A549 treated with Mapracorat at 1 μM for 4 hours (cell line): ENCODE measurements at places on chromosomes 7 and 10. TPM values are rescaled to one million over a fixed set of nuclear protein-coding genes. Genes with fewer than 3 reads are reported as not detected.

Gene TLX1
- not detected in 5 replicates for total RNA-seq

Gene SLC18A3
- not detected in 5 replicates for total RNA-seq

Gene SLC39A12
- not detected in 5 replicates for total RNA-seq

Gene NEURL1
- 0.52 to 0.87 TPM (median 0.62 TPM) in 5 replicates for total RNA-seq

Gene AKR1C4
- total RNA-seq = 0.15 to 0.25 TPM (median 0.21 TPM) in 4 of 5 replicates, not detected in the other

Gene ATOH7
- total RNA-seq = 0.12 to 0.27 TPM (median 0.17 TPM) in 4 of 5 replicates, not detected in the other

Gene EN2
- 0.54 to 1.1 TPM (median 0.86 TPM) in 5 replicates for total RNA-seq

Gene CEP55
- total RNA-seq = 57.5 to 72.2 TPM (median 65.1 TPM) in 5 replicates

Gene OR13A1
- not detected in 5 replicates for total RNA-seq

Gene ASB4
- 0.13 to 0.36 TPM (median 0.22 TPM) in 5 replicates for total RNA-seq

Gene GFRA1
- total RNA-seq = 8.5 to 11.6 TPM (median 9.8 TPM) in 5 replicates

Gene GPR15LG
- total RNA-seq = not detected in 5 replicates

Gene NODAL
- total RNA-seq = not detected in 5 replicates

Gene DLG5
- total RNA-seq = 31.3 to 35.5 TPM (median 34.5 TPM) in 5 replicates

Gene COL1A2
- total RNA-seq = not detected in 5 replicates

Gene HKDC1
- total RNA-seq = 8.7 to 13.7 TPM (median 10.3 TPM) in 5 replicates

Gene PON3
- 30.2 to 41.2 TPM (median 36.7 TPM) in 5 replicates for total RNA-seq

Gene HMX2
- 0.08 to 0.23 TPM (median 0.14 TPM) in 4 of 5 replicates, not detected in the other for total RNA-seq

Gene SPDYE5
- not detected in 5 replicates for total RNA-seq

Gene MYPN
- total RNA-seq = 2.2 to 3.0 TPM (median 2.3 TPM) in 5 replicates

Gene NPFFR1
- 0.02 TPM in 1 of 5 replicates, not detected in the others for total RNA-seq

Gene CTAGE4
- 0.05 TPM in 1 of 5 replicates, not detected in the others for total RNA-seq

Gene DNAJC2
- 38.4 to 44.8 TPM (median 40.4 TPM) in 5 replicates for total RNA-seq

Gene TMEM72
- total RNA-seq = not detected in 5 replicates

Gene KCNH2
- total RNA-seq = 1.6 to 2.2 TPM (median 2.0 TPM) in 5 replicates

Gene CHRM2
- not detected in 5 replicates for total RNA-seq

Gene TMEM213
- not detected in 5 replicates for total RNA-seq

Gene OR2A42
- not detected in 5 replicates for total RNA-seq

Gene PGAM2
- total RNA-seq = not detected in 5 replicates

Gene COL17A1
- total RNA-seq = 1.5 to 3.0 TPM (median 1.7 TPM) in 5 replicates

Gene LMOD2
- total RNA-seq = not detected in 5 replicates

Gene ST8SIA6
- total RNA-seq = 0.07 TPM in 1 of 5 replicates, not detected in the others

Gene SERPINE1
- total RNA-seq = 1,598 to 2,064 TPM (median 1,785 TPM) in 5 replicates

Gene TBC1D12
- 5.1 to 6.5 TPM (median 5.6 TPM) in 5 replicates for total RNA-seq

Gene NOS3
- 0.13 to 0.37 TPM (median 0.34 TPM) in 5 replicates for total RNA-seq

Gene SLIT1
- 0.04 to 0.10 TPM (median 0.08 TPM) in 5 replicates for total RNA-seq
